ENCODE measurements at places on chromosomes 12 and 14. TPM values are rescaled to one million over a fixed set of nuclear protein-coding genes. Genes with fewer than 3 reads are reported as not detected.

The FERMT2 gene
- total RNA-seq: 64.2 TPM

The PTPRO gene
- total RNA-seq: 3.1 TPM

The SGPP1 gene
- total RNA-seq: 11.5 TPM

The CRIP1 gene
- total RNA-seq: 4.8 TPM

The C14orf119 gene
- 46.1 TPM for total RNA-seq

The CD163 gene
- not detected for total RNA-seq

The CLEC14A gene
- total RNA-seq: not detected

The OR4N2 gene
- not detected for total RNA-seq

DNA sequence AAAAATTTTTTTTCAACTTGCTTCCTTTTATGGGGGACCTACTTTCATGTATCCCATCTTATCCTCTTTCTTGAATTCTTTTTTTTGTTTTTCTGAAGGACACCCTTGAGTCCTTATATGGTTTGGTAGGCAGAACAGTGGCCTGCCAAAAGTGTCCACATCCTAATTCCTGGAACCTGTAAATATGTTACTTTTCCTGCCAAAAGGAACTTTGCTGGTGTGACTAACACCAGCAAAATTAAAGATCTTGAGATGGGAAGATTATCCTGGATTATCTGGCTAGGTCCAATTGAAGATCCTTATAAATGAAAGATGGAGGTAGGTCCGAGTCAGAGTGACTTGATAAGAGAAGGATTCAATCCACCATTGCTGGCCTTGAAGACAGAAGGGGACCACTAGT is 5.3 kb downstream of the NUBPL start:
- no peaks in the 10 kb centered on the region for H3K27me3 ChIP-seq
- H3K4me1 ChIP-seq: peaks cover 18% of the 10 kb centered on the region
- no peaks in the 10 kb centered on the region for H3K36me3 ChIP-seq
- H3K4me3 ChIP-seq: no peak overlapping the region

DNA sequence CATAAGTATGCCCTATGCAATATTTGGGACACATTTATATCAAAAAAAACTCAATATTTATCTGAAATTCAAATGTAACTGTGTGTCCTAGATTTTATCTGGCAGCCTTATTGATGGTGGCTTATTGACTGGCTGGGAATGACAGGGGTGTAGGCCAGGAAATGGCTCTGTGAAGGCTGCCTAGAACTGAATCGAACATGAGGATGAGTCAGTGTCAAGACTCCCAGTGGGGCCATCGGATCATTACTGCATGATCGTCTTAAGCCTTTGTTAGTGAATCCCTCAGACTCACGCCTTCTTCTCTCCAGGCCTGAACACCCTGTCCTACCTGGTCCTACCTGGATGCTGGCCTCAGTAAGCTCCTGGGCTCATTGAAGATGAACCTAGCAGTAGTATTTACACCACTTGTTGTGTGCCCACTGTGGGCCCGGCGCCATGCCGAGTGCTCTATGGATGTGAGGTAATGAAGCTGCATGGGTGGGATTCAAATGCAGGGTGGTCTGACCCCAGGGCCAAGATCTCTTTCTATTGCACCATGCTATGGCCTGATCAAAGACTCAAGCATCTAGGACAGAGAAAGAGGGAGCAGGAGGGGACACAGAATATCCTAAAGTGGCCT is 21.0 kb upstream of the FAIM2 start:
- H3K27ac ChIP-seq: no peak overlapping the region
- no peak for DNase-seq
- peaks cover 3% of the 10 kb centered on the region for H3K27me3 ChIP-seq
- no peaks in the 10 kb centered on the region for H3K36me3 ChIP-seq
- H3K4me3 ChIP-seq: no peak overlapping the region
- peaks cover 4% of the 10 kb centered on the region for H3K4me1 ChIP-seq

- no peak overlapping the region for H3K4me3 ChIP-seq
- H3K4me1 ChIP-seq: peaks cover 15% of the 10 kb centered on the region
- no peak overlapping the region for H3K27ac ChIP-seq
- peaks cover 7% of the 10 kb centered on the region for H3K36me3 ChIP-seq
- DNase-seq: no peak
These were observed 11.6 kb downstream of the TIMELESS start for GRCh38 chr12:56437430-56438176.

DNA sequence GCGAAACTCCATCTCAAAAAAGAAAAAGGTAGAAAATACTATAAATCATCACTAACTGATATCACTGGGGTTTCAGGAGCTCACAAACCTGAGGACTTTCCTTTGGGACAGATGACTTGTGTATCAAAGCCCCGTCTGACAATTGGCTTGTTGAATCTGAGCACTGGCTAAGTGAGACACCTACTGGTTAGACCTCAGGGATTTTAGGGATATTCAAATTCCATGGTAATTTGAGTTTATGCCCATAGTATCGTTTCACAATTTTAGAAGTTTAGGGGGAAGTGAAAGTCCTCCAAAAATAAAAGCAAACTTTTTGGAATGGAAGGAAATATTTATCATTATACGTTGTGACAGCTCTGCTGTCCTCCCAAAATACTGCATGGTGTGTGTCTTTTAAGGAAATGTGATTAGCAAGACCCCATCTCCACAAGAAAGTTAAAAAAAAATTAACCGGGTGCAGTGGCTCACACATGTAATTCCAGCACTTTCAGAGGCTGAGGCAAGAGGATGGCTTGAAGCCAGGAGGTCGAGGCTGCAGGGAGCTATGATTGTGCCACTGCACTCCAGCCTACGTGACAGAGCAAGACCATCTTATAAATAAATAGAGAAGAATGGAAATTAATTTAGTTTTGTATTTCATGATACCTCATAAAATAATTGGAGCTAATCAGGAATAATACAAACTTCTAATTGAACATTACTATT is 49.2 kb downstream of the FBXL14 start:
- no peaks in the 10 kb centered on the region for H3K4me1 ChIP-seq
- H3K36me3 ChIP-seq: peaks cover 13% of the 10 kb centered on the region
- no peak for DNase-seq
- H3K4me3 ChIP-seq: no peak overlapping the region

DNA sequence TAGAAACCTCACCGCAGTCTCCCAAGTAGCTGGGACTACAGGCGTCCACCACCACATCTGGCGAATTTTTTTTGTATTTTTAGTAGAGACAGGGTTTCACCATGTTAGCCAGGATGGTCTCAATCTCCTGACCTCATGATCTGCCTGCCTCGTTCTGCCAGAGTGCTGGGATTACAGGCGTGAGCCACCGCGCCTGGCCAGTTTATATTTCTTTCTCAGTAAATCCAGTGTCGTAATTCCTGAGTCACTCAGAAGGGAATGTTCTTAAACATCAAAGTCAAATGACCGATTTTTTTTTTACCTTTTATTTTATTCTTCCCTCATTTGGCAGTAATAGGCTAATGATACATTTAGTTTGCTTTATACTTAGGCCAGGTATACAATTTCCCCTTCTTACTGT is 80.5 kb downstream of the FBXO33 start:
- H3K4me3 ChIP-seq: no peak overlapping the region
- H3K27ac ChIP-seq: no peak overlapping the region
- no peak for DNase-seq
- no peaks in the 10 kb centered on the region for H3K27me3 ChIP-seq

- H3K4me1 ChIP-seq: peaks cover 6% of the 10 kb centered on the region
- no peak overlapping the region for H3K27ac ChIP-seq
- no peak for DNase-seq
- no peak overlapping the region for H3K4me3 ChIP-seq
These were observed 72.4 kb downstream of the HECTD4 start for GRCh38 chr12:112309797-112310196.

GRCh38 chr12:103634732-103635131 is 47.7 kb downstream of the STAB2 start:
- no peaks in the 10 kb centered on the region for H3K27me3 ChIP-seq
- no peak for DNase-seq
- no peaks in the 10 kb centered on the region for H3K4me1 ChIP-seq
- no peak overlapping the region for H3K4me3 ChIP-seq

DNA sequence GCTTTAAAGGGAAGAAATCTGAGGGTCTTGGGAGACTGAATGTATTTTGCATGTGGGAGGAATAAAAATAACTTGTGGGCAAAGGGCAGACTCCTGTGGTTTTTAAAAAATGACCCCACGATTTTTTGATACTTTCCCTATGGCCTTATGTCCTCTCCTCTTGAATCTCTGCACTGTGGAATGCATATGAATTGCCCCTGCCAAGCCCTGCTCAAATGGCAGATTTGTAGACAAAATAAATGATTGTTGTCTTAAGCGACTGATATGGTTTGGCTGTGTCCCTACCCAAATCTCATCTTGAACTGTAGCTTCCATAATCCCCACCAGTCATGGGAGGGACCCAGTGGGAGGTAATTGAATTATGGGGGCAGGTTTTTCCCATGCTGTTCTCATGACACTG is 223.8 kb downstream of the DACT1 start:
- DNase-seq: no peak
- no peak overlapping the region for H3K4me3 ChIP-seq
- H3K36me3 ChIP-seq: peaks cover 2% of the 10 kb centered on the region

DNA sequence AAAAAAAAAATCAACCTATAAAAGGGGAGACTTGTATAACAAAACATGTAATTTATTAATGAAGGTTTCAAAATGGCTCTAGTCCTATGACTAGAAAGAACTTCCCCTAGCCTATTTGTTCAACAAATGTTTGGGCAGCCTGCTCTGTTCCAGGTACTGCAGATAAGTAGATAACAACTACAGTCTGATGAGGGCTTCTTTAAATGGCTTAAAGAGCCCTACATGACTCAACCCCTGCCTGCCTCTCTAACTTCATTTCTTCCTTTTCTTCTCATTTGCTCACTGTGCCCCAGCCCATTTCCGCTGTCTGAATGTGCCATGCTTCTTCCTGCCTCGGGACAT is 21.5 kb downstream of the ALDH6A1 start:
- DNase-seq: no peak
- no peaks in the 10 kb centered on the region for H3K27me3 ChIP-seq
- peaks cover 3% of the 10 kb centered on the region for H3K36me3 ChIP-seq
- H3K27ac ChIP-seq: no peak overlapping the region

DNA sequence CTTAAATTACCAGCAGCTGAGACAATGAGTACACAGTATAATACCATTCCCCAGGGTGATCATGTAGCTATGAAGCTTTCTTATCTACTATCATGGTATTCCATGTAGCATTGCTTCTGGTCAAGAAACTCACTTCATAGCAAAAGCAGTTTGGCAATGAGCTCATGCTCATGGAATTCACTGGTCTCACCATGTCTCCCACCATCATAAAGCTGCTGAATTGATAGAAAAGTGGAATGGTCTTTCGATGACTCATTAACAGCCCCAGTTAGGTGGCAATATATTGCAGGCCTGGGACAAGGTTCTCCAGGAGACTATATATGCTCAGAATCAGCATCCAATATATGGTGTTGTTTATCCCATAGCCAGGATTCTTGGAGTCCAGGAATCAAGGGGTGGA is 553.7 kb downstream of the FOXG1 start:
- H3K27me3 ChIP-seq: no peaks in the 10 kb centered on the region
- no peaks in the 10 kb centered on the region for H3K4me1 ChIP-seq
- no peak overlapping the region for H3K27ac ChIP-seq
- peaks cover 2% of the 10 kb centered on the region for H3K36me3 ChIP-seq

DNA sequence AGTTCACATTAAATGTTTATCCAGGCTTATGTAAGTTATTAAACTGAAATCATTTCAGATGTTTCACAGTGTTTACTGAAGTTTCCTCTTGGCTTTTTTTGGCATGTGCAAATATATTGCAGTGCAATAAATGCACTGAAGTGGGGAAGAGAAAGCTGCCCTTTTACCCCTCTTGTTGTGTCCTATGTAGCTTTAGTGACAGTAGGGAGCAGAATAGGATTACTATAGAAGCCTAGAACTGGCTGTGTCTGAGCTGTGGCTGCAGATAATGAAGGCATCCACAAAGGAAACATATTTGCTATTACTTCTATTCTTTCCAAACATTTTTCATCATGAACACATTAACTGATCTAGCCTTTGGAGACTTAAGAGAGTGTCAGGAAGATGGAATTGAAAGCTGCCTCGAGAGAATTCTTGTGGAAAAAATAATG is 24.1 kb upstream of the CNTN1 start:
- no peaks in the 10 kb centered on the region for H3K36me3 ChIP-seq
- no peak overlapping the region for H3K27ac ChIP-seq
- H3K4me1 ChIP-seq: no peaks in the 10 kb centered on the region
- no peaks in the 10 kb centered on the region for H3K27me3 ChIP-seq
- no peak for DNase-seq

DNA sequence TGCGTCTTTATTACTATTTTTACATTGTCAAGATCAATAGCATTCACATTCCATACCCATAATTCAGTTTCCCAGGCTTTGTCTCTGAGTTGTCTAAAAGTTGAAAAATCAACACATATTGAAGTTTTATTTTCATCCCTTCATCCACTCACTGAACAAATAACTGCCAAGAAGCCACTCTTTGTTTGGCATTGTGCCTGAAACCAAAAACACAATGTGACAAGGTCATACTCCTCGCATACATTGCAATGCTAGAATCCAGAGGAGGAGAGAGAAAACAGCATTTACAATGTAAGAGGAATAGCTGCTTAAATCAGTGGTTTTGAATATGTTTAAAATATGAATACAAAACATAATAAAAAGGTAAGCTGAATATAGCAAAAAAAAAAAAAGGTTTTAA is 71.8 kb downstream of the CCDC60 start:
- H3K36me3 ChIP-seq: no peaks in the 10 kb centered on the region
- H3K4me3 ChIP-seq: no peak overlapping the region
- no peaks in the 10 kb centered on the region for H3K4me1 ChIP-seq

GRCh38 chr12:50734409-50735263 is 29.3 kb upstream of the ATF1 start:
- peaks cover 18% of the 10 kb centered on the region for H3K36me3 ChIP-seq
- no peak overlapping the region for H3K27ac ChIP-seq
- no peak overlapping the region for H3K4me3 ChIP-seq
- DNase-seq: peak; percentile 23

DNA sequence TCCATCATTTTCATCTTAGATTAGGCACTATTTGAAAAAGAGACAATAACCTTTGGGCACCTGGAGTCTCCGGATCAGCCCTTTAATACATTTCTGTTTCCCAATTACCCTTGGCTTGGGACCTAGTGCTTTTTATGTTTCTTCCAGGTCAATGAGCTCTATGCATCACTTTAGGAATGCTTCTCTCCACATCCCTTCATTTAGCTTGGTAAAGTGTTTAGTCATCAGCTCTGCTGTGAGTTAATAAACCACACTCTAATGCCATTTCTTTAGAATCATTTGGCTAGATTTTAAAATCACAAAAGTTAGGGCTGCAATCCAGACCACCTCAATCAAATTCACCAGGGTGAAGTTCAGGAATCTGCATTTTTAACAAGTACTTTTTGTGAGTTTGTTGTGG is 41.7 kb downstream of the RASSF9 start:
- H3K4me1 ChIP-seq: no peaks in the 10 kb centered on the region
- DNase-seq: no peak
- no peak overlapping the region for H3K4me3 ChIP-seq
- H3K27me3 ChIP-seq: no peaks in the 10 kb centered on the region
